Mucosa of descending colon (tissue), 3 donors: ENCODE measurements at places on chromosomes 5 and 9.

DNA sequence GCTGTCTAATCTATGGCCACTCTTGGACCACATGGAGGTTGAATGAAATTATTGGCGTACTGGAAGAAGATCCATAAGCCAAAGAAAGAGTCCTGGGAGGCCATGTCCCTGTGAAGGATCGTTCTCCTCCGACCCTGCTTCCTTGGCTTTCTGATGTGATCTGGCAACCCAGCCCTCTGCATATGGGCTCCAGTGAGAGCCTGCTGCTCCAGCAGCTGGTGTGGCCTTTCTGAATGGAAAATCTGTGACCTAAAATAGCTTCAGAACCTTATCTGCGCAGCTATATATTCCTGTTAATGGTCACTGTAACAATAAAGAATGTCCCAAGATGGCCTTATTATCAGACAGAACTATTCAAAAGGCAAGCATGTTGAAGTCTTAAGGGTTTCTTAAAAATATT is 40.2 kb upstream of the PHF2 start:
- no peak for DNase-seq

GRCh38 chr5:97618721-97619120 is 435.7 kb upstream of the RIOK2 start:
- DNase-seq: no peak

DNA sequence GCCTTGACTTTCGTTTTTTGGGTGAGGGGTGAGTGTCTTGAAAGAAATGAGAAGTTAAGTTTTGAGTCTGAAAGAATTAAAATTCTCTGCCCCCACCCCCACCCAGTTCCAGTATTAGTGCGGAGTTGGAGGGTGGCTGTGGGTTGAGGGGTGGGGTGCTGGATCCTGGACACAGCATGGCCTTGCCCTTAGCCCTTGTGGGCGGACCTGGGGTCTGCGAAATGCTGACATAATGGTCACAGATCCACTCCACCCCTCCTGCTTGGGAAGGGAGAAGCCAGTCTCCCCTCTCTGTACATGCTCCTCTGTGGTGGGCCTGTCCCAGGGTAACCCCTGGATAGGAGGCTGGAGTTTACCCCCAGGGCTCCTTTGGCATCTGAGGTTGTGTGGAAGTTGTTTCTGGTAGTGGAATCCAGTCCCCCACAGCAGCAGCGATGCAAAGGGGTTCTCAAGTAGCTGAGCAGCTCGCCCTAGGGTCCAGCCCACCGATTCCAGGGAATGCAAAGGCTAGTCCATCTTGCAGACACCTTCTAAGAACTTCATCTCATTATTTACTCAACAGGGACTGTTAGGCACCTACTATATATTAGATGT is 42.8 kb upstream of the TCF7 start:
- DNase-seq: no peak

DNA sequence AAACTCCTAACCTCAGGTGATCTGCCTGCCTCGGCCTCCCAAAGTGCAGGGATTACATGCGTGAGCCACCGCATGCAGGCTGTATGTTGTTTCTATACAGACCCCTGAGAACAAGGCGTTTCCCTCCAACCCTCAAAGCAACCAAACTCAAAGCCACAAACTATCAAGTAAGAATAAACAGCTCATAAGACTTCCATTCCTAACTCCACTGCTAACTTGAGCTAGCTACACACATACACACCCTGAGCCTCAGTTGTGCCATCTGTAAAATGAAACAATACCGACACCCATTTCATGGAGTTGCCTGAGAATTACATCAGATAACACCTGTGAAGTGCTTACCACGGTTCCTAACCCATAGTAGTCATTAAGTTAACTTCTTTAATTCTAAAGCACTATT is 70.8 kb downstream of the SERINC5 start:
- no peak for DNase-seq

DNA sequence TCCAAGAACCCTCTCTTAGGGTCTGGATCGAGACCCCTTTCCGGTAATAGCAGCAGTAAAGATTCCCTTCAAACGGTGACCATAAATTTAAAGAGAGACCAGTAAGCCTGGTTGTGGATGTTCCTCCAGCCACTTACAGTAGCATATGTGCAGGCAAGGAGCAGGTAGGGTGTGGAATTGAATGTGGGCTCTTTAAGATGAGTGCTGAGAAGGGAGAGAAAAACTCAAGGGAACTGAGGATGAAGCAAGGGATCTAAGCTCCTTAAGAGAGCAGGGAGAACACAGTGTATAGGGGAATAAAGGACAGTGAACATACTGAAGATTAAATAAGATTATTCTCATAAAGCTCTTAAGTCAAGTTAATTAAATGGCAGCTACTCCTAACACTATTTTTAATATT is 51.3 kb downstream of the DPYSL3 start:
- DNase-seq: no peak

DNA sequence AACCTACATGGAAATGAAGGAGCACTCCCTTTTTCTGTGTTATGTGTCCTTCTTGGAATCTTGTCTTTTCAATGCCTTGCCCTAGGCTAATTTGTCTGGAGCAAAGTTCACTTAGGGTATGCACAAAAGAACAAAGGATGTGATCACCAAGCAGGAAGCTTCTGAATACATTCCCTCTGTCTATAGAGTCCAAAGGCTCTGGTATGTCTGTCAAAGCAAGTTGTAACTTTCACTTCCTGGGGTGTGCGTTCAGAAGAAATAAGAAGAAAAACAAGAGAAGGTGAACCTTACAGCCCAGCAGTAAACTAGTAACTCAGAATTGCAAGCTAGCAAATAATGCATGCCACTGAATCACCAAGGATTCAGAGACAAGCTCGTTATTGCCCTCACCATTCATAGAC is 31.7 kb upstream of the CDH6 start:
- DNase-seq: no peak

DNA sequence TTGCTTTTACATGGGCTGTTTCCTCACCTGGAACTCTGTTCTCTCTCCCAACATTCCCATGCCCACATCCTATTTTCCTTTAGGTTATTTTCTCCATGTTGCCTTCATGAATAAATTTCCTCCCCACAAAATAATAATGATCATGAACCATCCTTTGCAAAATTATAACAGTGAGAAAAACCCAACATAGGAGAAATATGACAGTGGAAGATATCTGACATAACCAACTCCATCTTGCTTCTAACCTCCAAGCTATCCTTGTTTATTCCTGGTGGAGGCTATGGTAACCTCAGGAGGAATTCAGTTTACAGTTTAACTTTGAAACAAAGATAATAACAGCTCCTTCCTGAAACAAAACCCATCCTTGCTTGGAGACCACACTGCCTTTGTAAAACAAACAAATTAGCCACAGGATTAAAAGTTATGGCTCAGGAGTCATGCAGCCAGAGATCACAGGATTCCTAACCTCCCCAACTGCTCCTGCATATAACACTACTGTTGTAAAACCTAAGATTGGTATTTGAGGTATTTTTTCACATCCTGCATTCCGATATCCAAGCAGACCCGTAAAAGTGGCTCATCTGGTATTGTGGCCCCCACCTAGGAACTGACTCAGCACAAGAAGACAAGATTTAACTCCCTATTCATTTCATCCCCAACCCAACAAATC is 212.4 kb downstream of the TRIM32 start:
- no peak for DNase-seq

DNA sequence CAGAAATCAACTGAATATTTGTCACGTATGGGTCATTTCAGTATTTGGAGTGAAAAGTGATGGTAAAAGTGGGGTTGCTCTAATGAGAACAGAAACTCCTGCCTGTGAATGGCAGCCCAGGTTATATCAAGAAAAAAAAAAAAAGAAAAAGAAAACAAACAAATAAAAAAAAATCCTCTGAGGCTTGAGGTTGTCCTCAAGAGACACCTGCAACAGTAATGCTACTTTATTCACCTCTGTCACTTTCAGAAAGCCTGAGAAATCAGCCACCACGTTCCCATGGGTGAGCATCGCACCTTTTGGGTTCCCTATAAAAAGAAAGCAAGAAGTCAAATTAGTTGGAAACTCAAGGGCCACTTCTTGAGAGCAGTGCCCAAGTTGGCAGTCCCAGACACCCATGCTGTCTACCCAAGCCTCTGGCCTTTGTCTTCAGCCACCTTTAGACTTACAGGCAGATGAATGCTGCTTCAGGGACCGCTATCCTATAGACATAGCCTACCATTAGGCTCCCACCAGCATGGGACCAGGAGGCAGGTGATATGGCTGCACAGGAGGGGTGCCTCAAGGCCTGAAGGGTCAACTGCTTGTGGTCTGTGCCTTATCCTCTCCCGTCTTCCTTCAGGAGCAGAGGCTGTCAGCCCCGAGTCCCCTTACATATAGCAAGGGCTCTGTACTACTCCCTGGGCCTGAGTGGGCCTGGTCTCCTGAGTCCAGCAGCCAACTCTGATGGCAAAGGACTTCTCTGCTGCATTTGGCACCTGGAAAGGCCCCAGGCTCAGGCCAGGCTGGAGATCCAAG is 31.1 kb upstream of the MEIKIN start:
- no peak for DNase-seq

- no peak for DNase-seq
These were observed 3.8 kb downstream of the CCDC152 start for GRCh38 chr5:42760426-42760825.

- no peak for DNase-seq
These were observed 86.1 kb downstream of the ADAMTS2 start for GRCh38 chr5:179258922-179259730.

- peak; percentile 57 for DNase-seq
These were observed 6.1 kb upstream of the NRARP start for GRCh38 chr9:137308057-137308619.

DNA sequence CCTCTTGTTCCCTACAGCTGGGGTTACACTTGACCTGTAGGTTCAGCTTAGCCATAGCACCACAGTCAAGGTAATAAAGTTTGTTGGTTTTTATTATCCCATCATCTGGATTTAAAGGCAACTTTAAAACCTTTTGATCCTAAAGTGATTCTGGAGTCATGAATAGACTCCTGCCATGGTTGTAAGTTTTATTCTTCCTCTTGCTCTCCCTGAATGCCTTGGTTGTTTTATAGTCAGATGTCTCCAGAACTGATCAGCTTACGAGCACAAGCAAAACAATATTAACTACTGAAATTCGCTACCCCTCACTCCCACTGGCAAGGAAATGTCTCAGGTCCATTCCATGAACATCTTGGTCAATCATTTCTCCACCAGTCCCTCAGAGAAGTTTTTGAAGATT is 1328.6 kb downstream of the PTPRD start:
- DNase-seq: no peak

DNA sequence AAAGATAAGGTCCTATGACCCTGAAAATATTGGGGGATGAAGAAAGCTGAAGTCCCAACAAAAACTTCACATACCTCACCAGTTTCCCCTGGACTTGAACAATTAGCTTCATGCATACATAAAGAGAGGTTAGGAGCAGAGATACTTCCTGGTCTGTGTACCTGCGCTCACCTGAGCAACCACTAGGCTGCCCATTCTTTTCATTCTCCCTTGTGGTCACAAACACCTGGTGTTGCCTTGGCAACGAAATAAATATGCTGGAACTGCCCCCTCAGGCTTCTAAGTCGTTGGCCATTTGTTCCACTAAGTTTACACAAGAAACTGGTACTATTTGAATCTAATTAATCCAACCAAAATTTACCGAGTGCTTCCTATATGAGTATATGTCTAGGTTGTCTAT is 18.1 kb downstream of the OTP start:
- DNase-seq: no peak
